ENCODE measurements at places on chromosomes 2 and 18.

GRCh38 chr2:222306393-222307142 is 7.8 kb upstream of the PAX3 start:
- no peak for DNase-seq

DNA sequence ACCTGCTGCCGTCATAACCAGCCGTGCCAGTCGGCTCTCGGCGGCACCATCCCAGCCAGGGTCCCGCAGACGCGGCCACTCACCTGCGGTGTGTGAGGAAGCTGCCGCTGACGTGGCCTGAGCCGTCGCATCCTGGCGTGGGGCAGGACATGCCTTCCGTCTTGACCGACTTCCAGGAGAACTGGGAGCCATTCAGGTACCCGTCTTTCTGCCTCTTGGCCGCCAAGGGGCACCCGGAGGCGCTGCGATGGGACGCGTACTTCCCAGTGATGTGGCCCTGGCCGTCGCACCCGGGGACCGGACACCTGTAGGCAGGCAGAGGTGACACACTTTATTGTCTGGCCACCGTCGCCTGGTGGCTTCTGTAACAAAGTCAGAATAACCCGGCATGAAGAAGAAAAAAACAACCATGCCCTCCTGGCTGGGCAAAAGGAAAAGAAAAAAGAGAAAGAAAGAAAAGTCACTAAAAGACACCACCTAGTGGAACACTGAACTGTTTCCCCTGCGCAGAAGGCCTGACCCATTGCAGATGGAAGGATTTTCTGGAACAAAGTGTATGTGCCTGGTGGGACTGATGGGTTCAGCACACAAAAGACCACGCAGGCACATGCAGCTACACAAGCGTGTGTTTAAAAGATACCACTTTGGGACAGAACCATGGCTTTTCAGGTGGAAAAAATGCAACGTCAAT is 94.9 kb upstream of the PXDN start:
- DNase-seq: no peak

DNA sequence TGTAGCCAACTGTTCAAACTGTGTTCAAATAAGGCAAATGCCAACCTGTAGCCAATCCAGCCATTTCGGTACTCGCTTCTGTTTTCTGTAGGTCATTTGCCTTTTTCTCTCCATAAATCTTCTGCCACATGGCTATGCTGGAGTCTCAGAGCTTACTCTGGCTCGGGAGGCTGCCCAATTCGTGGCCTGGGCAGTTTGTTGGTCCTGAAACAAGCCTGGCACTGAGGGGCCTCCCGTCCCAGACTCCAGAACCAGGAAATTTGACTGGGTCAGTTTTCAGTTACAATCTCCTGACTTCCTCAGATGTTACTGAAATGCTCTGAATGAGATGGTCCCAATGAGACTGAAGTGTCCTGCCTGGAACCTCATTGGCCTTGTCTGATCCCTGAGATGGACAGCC is 120.8 kb upstream of the NPAS2 start:
- no peak for DNase-seq

GRCh38 chr2:201654616-201655384 is 11.5 kb upstream of the TMEM237 start:
- DNase-seq: no peak

DNA sequence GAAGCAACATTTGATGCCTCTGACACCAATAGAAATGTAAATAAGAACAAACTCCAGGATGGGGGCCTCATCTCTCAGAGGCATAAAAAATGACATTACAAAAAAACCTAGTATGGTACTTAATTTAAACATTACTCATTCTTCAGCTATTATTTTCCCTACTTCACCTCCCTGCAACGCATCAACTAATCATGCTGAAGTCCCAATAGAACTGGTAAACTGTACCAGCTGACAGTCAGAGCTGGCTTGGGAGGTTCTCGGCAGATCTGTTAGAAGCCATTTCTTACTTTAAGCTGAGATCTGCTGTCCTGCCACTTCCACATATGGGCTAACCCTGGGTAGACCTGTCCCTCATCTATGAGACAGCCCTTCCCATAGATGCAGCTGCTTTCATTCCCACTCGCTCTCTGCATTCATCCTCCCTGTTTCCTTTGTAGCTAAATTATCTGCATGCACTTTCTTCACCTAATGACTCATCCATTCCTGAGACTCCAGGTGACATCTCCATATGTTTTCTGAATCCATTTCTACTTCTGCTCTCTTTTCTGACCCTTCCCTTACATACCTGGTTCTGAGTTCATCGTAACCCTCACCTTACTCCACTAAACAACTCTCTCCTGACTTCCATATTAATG is 108.1 kb downstream of the AOX1 start:
- no peak for DNase-seq

Measured in thyroid gland (tissue), 4 donors.